Activated T-helper 1 cell treated with anti-CD3 and anti-CD28 coated beads, Interleukin-2, amount 50 U/mL, for 16 hours (primary cell): ENCODE measurements at places on chromosomes 7 and 10.

DNA sequence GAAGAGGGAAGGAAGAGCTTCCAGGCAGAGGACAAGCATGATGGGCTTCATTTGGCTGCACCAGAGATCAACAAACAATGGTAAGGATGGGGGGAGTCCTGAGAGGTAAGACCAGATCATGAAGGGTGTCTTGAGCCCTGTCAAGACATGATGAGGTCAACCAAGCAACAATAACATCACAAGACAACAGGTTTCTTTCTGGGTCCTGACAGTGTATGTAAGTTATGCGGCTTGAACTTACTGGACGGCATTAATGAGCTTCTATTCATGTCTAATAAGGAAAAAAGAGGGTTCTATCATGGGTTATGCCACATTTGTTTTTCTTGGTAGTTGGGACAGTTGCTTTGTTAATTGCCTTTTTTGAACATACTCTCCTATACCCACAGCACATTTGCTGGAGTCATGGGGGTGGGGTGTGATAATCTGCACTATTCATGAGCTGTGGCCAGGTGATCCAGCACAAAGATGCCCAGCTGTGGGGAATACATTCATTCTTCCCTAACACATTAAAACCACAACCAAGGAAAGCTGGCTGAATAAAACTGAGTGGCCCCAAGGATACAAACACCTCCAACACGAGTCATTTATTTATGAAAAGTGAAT is 168.8 kb upstream of the KLF14 start:
- DNase-seq: no peak

- DNase-seq: no peak
These were observed 153.7 kb downstream of the TNS3 start for GRCh38 chr7:47428052-47428767.

DNA sequence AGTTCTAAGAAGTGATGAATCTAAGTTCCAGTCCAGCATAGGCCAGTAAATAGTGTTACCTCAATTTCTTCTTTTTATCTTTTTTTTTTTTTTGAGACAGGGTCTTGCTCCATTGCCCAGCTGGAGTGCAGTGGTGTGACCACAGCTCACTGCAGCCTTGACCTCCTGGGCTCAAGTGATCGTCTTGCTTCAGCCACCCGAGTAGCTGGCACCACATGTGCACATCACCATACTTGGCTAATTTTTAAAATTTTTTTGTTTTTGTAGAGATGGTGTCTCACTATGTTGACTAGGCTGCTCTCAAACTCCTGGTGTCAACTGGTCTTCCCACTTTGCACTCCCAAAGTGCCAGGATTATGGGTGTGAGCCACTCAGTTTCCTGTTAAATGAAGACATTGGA is 126.6 kb upstream of the LYZL2 start:
- DNase-seq: no peak

GRCh38 chr7:47317487-47317886 is 264.4 kb downstream of the TNS3 start:
- DNase-seq: no peak

GRCh38 chr10:77482072-77482471 is 155.5 kb downstream of the KCNMA1 start:
- DNase-seq: no peak

GRCh38 chr7:119903085-119903484 is 369.9 kb upstream of the KCND2 start:
- DNase-seq: no peak

DNA sequence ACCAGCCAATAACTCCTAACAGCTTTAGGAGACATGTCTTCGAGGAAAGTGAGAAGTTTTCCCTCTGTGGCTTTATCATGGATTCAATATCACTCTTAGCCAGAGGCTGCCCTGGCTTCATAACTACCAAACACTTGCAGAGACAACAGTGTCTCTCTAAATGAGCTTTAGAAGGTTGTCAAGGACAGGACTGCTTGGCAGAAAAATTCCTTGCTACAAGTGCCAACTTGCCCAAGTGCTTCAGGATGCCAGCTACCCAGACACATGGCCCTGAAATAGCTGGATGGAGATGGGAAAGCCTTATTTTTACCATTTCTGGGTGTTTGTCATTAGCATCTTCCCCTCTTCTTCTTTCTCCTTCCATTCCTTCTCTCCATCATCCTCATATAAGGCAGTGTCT is 137.1 kb upstream of the MDFIC start:
- DNase-seq: no peak

DNA sequence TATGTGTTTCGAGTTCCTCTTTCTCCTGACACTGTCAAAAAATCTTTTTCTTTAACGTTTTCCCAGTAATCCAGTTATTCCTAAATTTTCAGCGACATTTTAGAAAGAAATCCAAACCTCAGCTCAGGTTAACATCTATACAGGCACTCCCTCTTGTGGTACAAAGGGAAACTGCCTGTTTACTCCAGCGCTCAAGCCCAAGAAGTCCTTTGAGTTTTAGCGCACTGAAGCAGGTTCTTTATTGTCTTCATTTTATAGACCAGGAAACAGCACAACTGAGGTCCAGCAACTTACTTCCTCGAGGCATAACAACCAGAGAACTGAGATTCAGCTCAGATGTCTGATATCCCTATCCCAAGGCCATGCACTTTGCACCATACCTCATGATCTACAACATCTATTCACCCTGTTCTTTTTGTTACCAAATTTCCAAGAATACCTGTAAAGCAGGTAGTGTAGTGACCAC is 287.2 kb upstream of the MKLN1 start:
- no peak for DNase-seq
